ENCODE measurements at places on chromosomes 3 and 15. TPM values are rescaled to one million over a fixed set of nuclear protein-coding genes. Genes with fewer than 3 reads are reported as not detected.

The ARNT2 gene
- total RNA-seq = 17.3 TPM

The SLC12A1 gene
- total RNA-seq = not detected

The WDR72 gene
- total RNA-seq = 6.1 TPM

The ANKRD63 gene
- 0.40 TPM for total RNA-seq

The OR5K2 gene
- not detected for total RNA-seq

The ANAPC13 gene
- 49.1 TPM for total RNA-seq

The CCDC39 gene
- not detected for total RNA-seq

The TRANK1 gene
- 1.7 TPM for total RNA-seq

The GCSAM gene
- total RNA-seq = not detected

The C3orf20 gene
- 0.06 TPM for total RNA-seq

The ITPKA gene
- 5.1 TPM for total RNA-seq

The PCLAF gene
- 270 TPM for total RNA-seq

The CCDC191 gene
- total RNA-seq = 1.9 TPM

The WDR93 gene
- total RNA-seq = 0.25 TPM

The CD276 gene
- total RNA-seq = 80.8 TPM

The CYP1A2 gene
- total RNA-seq = not detected

The SPTSSB gene
- not detected for total RNA-seq

The HDC gene
- total RNA-seq = 0.08 TPM

The ALDH1L1 gene
- total RNA-seq = 0.76 TPM

The APOD gene
- 0.86 TPM for total RNA-seq

The TAGLN3 gene
- total RNA-seq = not detected

The KCNMB2 gene
- not detected for total RNA-seq

The FAIM gene
- total RNA-seq = 28.8 TPM

The SERPINI2 gene
- total RNA-seq = not detected

The PATL2 gene
- not detected for total RNA-seq

The ECE2 gene
- not detected for total RNA-seq

The TMCO5A gene
- total RNA-seq = not detected

The CACNA2D2 gene
- 0.50 TPM for total RNA-seq

The TICRR gene
- 10.9 TPM for total RNA-seq

The LRRC2 gene
- total RNA-seq = not detected

The EAF2 gene
- total RNA-seq = 2.2 TPM

The ULK4 gene
- 6.2 TPM for total RNA-seq

The IL12A gene
- 1.1 TPM for total RNA-seq

The TMEM207 gene
- total RNA-seq = not detected

The FAM81A gene
- total RNA-seq = 11.5 TPM

The HRG gene
- total RNA-seq = not detected

The MEGF11 gene
- total RNA-seq = 0.31 TPM

The PRR20G gene
- 1.6 TPM for total RNA-seq

The MED12L gene
- total RNA-seq = 0.23 TPM

The GPR149 gene
- not detected for total RNA-seq
